Stimulated activated CD4-positive, alpha-beta T cell treated with anti-CD3 and anti-CD28 coated beads, Interleukin-1b, Interleukin-23, amount 100 ng/mL, for 1 hour (primary cell): ENCODE measurements at places on chromosomes 2 and 18.

DNA sequence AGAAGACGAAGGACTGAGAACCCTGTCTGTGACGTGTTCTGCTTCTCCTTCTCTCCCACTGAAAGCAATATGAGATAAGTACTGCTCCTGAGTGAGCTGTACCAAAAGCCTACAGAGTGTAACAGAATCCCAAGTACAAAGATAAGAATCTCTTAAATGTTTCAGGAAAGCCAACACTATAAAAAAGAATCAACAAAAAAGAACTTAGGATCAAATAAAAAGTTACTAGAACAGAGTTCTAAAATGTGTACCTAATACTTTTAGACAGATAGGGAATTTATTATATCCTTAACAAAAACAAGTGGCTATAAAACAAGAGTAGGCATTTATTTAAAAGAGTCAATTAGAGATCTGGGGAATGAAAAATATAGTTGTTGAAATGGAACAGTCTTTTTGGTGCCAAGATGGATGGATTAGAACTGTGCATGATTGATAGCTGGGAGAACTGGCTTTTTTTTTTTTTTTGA lies 49.0 kb downstream of the NCOA1 start:
- no peak for DNase-seq

DNA sequence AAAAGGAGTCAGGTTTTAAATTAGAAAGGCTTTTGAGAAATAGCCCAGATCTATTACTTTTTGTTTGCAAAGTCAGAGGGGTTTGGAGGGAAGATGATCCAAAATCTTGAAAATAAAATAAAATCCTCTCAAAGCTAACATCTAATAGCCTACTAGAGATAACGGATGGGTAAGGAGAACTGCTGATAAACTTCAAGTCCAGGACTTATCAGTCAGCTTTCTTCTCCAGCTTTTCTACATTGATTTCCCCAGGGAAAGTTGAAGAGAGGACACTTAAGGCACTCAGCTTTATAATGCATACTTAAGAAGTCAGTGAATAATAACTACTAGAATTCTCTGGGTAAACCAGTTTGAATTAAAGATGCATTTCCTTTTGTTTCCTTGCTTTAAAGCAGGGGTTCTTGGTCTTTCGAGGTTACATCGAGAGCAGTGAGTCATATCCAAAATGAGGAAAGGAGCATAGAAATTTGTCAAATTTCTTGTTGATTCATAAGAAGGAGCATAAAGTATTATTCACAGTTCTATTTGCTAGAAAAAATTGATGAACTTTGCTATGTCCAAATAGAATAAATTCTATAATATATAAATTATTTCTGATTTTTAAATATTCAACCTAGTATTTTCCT lies 43.2 kb upstream of the ITPRID2 start:
- no peak for DNase-seq

GRCh38 chr2:60046529-60046928 lies 506.9 kb downstream of the BCL11A start:
- no peak for DNase-seq

GRCh38 chr2:175552902-175553301 lies 371.4 kb upstream of the ATP5MC3 start:
- DNase-seq: no peak

- no peak for DNase-seq
Observed at GRCh38 chr2:7844414-7844965, 837.4 kb upstream of the ID2 start.

- no peak for DNase-seq
Observed at GRCh38 chr18:62262061-62262460, 63.0 kb upstream of the TNFRSF11A start.

DNA sequence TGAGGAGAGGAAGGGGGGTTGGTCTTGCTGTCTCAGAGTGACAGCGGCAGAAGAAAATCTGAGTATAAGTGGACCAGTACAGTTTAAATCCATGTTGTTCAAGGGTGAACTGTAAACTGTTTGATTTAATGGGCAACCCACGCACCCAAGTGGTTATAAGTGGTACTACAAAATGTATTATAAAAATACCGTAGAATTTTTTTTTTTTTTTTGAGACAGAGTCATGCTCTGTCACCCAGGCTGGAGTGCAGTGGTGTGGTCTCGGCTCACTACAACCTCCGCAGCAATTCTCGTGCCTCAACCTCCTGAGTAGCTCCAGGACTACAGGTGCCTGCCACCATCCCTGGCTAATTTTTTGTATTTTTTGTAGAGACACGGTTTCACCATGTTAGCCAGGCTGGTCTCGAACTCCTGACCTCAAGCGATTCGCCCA lies 2.1 kb upstream of the CHCHD5 start:
- DNase-seq: no peak

DNA sequence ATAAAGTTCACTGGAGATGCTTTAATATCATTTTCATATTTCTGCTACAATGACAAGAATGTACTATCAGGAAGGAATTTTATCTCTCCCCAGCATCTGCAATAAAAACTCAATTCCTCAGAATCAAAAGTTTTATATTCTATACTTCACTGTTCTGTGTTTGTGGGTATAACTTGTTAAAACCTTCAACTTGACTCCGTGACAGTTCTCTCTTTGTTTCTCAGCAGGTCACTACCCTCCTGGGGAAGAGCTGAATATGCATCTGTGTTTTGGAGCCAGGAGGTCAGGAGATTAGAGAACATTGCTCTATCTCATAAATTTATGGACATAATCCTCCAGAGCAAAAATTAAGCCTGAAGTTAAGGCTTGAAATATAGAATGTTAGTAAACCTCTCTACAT lies 411.4 kb downstream of the TRIB2 start:
- DNase-seq: no peak

DNA sequence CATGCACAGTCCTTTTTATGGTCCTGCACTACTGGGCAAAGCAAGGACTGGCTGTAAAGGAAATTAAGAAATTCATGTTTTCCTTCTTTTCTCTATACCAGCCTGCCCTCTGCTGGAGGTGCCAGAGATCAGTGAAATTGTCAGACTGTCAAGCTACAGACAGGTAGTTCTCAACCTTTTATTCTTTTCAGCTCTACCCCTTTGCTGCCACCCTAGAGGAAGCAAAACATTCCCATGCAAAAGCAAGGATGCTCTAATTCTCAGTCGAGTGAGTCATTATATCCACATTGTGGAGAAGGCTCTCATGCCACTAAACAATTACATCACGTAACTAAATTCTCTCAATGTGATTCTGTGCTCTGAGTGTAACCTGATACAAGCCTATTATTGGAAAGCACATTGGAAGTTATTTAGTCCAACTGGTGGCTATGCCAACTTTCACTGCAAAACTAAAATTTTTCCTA lies 25.0 kb upstream of the RAPGEF4 start:
- DNase-seq: no peak

DNA sequence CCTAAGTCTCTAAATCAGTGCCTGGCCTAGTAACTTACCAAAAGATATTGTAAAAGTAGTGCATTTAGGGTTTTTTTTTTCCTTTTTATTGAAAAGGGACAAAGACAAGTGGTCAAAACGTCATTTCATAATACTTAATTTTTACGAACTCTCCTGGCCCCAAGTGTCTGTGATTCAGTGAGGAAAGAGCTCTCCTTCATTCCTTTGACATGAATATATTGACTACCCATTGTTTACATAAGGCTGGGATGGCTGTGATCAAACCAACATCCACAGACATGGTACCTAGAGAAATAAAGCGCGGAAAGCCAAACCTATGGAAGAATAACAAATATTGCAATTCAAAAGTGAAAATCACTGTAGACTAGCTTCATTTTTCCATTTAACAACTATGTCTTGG lies 198.4 kb downstream of the BABAM2 start:
- no peak for DNase-seq

DNA sequence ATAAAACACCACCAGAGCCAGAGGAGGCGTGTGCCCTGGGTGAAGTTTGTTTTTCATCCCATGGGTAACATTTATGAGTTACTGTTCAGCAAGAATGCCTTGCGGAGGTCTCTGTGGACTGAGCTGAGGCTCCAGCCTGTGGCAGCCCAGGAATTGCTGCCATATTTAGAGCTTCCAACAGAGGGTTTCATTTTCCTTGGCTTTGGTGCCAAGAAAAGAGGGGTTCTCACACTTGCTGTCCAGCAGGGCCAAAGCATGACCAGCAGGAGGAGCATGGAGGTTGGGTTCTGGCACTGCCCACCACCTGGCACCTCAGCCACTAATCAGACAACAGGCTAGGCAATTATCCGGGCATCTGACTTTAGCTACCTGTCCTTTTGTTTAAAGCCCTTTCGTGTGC lies 36.7 kb downstream of the EPAS1 start:
- DNase-seq: no peak

DNA sequence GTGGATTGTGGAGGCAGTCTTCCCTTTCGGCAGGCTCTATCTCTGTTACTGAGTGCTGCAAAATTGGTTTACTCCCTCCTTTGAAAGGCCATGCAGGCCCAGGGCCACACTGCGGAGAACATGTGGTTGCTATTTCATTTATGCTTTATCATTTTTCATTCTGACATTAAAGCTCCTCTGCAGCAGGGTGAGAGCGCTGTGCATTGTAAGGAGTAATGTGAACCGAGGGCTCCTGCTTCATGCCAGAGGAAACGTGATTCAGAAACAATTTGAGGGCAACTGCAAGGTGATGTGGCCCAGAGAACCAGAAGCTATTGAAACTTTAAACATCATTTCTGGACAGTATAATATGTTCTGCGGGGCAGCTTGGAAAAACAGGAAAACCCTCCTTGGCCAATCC lies 341.6 kb upstream of the NT5C1B start:
- no peak for DNase-seq

DNA sequence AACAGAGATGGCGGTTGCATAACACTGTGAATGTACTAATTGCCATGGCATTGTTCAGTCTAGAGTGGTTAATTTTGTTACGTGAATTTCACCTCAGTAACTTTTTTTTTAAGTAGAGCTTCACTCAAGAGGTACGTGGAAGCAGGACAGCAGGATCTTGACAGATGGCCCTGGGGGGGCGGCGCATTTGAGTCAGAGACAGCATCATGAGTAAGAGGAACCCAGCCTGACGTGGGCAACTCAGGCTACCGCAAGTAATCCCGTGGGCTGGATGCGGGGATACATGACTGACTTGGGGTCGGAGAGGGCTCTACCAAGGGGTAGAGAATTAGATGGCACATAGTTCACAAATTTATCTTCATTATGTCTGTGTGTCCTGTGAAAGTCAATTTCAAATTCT lies 38.1 kb upstream of the DAPL1 start:
- DNase-seq: no peak

DNA sequence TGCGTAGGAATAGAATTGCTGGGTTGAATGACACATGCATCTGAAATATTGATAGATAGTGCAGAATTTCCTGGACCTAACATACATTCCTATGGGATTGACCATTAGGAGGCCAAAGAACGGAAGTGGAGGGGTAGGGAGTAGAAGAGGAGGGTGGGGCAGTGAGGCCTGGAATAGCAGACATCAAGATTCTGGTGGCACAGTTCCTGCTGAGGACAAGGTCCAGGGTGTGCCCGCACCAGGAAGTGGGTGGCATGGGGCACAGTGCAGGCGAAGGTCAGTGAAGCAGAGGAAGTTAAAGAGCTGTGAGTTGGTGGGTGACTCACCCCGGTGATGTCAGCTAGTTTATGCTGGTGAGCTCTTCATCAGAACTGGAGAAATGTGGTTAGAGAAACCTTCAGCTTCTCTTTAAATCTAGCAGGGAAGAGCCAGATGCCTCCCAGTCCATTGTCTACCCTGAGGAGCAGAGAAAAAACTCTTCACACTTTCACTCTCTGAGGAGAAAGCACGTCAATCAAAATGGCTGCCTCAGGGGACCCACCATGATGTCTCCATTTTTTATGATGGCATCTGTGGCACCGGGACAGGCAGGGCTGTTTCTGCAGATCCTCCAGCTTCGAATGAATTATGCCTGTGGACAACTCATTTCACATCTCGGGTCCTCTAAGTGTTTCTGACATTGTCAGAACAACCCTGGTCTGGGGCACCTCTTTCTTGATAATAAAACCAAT lies 55.9 kb upstream of the CTLA4 start:
- no peak for DNase-seq

DNA sequence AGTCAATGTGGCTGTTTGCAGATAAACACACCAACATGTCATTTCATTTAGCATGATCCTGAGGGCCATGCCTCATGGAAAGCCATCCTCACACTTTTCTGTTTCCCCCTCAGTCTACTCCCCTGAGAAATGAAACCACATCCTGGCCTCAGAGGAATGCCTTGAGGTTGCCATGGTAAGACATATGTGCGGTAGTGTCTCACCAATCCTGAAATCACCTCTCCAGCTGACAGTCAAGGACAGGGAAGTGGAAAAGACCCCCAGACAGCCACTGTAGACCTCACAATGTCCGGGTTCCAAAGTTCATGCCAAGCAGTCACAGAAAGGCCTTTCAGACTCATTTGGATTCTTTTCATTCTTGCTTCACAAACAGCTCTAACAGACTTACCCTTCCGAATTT lies 175.2 kb upstream of the PKDCC start:
- DNase-seq: no peak

- DNase-seq: no peak
Observed at GRCh38 chr2:65465124-65465523, 32.7 kb upstream of the SPRED2 start.

GRCh38 chr2:181140414-181140813 lies 160.0 kb downstream of the UBE2E3 start:
- DNase-seq: no peak

- DNase-seq: no peak
Observed at GRCh38 chr2:200905618-200906296, 16.6 kb downstream of the NIF3L1 start.

DNA sequence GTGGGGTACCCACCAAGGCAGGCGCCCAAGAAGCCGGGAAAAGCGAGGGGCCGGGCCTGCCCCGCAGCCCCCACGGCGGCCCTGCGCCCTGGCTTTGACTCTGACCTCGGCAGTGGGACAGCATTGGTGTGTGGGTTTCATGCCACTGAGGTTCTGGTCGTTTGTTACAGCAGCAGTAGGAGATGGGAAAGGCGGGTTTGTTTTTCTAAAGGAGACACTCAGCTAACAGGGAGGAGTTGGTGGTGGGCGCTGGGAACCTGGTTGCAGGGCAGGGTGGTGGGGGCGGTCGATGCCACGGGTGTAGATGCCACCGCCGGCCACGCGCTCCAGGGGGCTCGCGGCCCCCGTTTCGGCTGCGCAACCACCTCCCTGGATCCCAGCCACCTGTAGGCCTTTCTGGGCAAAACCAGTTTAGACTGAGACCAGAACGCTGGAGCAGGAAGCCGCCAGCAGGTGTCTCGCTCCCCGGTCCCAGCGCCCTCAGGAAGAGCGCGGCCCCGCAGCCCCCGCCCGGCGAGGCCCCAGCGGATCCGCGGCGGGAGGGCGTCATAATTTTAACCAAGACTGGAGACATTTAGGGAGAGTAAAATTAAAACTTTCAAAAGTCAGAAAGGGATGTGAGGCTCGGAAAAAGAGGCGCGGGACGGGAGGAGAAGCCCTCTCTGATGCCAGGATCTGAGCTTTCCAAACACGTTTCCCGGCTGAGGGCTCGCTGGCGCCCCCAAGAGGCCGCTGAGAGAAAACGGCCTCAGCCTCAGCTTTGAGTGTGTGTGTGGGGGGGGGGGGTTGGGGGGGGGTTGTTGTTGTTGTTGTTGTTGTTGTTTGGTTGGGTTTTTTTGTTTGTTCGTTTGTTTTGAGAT lies 17.4 kb downstream of the CIDEA start:
- DNase-seq: peak; percentile 39
